ENCODE measurements at places on chromosomes 11 and 22.

- DNase-seq = no peak
Observed at GRCh38 chr11:126999366-126999765, 1.2 kb downstream of the KIRREL3 start.

DNA sequence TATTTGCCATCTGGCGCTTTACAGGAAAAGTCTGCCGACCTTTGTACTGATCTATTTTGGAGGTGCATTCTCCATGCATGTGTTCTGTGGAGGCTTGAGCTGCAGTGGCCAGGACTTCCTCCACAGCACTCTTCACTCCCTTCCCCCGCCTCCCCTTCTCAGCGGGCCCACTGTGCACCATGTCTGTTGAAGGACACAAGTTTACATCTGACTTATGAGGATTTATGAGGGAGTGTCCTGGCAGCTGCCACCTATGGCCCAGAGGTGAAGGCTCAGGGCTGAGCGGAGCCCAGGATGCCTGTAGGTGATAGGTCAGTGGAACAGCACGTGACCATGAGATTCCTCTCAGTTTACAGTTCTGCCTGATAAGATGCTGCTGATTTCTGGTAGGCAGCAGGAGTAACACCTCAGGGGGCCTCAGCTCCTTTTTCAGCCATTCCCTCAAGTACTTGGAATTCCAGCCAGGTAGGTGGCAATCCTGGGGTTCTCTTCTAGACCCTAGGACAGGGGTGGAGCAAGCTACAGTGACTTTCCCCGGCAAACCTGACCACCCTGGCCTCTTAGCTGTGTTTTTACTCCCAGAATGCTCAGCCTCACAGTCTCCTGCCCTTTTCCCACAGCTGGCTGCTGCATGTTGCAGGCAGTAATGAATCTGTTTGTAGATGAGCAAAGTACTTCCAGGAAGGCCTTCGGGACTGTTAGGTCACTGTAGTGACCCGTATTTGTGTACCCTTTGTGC lies 59.9 kb downstream of the PPFIBP2 start:
- DNase-seq = no peak

DNA sequence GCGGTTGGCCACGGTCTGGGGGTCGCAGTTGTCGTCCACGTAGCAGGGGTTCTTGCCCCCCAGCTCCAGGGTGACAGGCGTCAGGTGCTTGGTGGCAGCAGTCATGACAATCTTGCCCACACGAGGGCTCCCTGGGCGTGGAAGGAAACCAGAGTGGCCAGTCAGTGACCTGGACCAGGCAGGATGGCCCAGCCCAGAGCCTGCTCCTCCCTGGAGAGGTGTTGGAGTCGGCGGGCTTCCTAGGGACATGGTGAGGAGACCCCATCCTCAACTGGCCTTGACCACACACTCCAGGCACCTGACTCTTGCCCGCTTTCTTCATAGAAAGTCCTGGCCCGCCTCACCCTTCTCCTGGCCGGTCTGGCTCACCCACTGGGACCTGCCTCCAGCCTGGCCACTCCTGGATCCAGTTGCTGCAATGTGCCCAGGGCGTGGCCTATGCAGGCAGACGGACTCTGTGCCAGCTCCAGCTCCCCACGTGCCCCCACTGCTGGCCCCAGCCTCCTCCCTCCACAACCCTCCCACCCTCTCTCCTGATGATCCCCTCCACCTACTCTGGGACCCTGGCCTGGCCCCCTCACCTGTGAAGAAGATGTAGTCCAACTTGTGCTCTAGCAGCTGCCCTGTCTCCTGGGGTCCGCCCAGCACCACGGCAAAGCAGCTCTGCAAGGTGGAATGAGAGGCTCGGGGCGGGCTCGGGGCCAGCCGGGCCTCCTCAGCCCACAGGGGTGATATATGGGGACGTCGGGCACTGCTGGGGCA lies 8.7 kb downstream of the ALDH3B2 start:
- no peak for DNase-seq

GRCh38 chr11:1992111-1992510 lies 5.5 kb downstream of the H19 start:
- DNase-seq = no peak

DNA sequence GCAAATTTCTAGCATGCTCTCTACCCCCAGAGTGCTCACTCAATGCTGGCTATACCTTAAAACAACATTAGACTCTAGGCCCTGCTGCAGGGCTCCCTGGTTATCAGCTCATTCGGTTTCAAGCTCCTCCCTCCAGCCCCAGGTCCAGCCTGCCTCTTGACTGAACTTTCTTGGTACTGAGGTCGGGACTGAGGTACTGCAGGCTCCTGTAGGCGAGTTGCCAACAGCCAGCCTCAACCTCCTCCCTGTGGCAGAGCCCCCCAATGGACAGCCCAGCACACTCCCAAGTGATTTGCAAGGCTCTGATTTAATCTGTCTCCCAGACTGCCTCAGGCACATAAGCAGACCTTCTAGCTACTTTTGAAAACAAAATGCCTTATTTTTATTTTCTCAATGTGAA lies 73.6 kb upstream of the EIF3M start:
- no peak for DNase-seq

DNA sequence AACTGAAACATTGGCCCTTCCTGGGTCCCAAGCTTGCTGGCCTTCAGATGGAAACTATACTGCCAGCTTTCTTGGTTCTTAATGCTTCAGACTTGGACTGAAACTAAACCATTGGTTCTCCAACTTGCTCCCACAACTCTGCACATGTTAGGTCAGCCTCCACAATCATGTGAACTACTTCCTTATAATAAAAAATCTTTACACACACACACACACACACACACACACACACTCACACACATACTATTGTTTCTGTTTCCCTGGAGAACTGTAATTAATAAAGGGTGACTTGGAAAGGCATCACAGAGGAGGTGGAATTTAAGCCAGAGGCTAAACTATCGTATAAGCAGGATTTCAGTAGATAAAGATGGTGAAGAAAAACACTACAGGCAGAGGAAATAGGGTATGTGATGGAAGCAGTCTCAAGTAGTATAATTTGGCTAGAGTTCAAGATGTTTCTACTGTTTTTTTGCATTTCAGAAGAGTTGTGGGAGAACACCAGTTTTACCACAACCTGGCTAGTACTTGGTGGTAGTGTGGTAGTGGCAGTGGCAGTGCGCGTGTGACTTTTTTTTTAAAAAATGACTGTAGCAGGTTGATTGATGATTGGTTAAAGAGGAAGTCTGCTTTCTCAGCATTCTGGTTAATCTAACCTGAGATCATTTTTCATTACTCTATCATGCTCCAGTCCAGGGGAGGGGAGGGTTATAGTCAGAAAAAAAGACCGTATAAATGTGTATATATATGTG lies 70.1 kb downstream of the PDE3B start:
- DNase-seq = no peak

- DNase-seq = no peak
Observed at GRCh38 chr22:41844036-41844435, 11.1 kb downstream of the SREBF2 start.

GRCh38 chr11:110812086-110812733 lies 100.0 kb upstream of the ARHGAP20 start:
- DNase-seq = no peak

DNA sequence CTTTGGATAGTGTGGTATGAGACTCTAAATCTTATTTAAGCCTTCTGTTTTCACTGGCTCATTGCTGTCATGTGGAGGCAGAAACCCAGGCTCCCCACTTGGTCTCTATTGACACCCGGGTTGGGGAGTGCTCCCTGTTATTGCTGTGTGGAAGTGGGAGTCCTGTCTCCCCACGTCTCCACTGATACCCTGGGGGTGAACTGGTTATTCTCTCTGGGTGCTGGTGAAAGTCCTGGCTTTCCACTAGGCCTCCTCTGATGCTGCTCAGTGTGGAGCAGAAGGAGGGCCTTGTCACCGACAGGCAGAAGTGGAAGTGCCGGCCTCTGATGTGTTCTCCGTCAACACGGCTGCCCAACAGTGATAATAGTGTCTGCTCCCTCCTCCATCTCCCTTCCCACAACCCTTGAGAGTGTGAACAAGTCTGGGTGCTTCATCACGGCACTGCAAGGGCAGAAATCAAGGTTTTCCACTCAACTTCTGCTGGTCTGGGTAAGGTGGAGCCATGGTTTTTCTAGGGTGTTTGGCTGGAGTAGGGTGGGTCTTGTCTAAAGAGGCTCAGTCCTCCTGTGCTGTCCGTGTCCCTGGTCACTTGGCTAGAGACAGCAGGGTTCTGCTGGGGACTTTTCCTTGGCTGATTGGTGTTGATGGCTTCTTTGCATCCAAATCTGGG lies 240.7 kb upstream of the B3GAT1 start:
- no peak for DNase-seq

- no peak for DNase-seq
Observed at GRCh38 chr11:59728913-59729312, 15.3 kb upstream of the OR10V1 start.

- DNase-seq = no peak
Observed at GRCh38 chr11:105168457-105168856, 28.9 kb upstream of the CARD18 start.

- no peak for DNase-seq
Observed at GRCh38 chr11:28343304-28344233, 235.4 kb downstream of the METTL15 start.

DNA sequence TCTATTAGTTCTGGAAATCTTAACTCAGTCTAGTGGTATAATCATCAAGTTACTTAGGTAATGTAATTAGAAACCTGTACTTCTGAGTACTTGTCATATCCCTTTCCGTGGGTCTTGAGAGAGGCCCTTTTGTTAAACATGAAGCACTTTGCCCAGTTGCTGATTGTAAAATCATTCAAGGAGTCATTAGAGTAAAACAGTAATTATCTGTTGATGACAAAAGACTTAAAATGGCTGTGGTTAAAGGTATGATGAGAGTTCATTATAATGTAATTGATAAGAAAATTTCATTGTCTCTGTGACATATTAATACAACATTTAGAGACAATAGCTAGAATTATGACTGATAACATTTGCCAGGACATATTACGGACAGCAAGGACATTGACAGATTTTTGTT lies 34.3 kb downstream of the PRR5L start:
- no peak for DNase-seq

DNA sequence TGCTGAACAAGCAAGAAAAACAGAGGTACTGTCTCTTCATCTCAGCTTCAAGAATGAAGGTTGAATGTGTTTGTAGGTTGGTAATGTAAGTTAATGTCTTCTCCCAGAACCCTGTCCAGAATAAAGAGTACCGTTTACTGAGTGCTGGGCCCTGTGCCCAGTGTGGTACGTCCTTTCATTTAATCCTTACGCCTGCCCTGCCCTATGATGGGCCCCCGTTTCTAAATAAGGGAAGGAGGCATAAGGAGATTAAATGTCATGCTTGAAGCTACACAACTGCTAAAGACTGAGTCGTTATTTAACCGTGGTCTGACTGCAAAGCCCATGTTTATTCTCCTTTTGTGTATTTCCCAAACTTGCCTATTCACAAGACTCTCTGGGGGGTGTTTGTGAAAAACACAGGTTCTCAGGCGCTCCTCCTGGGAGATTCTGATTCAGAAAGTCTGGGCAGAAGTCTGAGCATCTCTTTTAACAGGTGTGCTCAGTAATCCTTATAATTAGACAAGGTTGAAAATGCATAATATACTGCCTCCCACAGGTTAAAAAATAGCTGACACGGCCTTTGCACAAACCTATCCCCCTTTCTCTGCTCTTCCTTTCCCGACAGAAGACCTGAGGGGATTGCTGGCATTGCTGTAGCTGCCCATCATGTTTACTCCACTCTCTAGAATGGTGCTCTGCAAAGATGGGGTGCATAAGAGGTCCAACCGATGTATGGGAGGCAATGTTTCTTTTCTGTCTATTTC lies 56.3 kb upstream of the ZBTB44 start:
- DNase-seq = no peak

- no peak for DNase-seq
Observed at GRCh38 chr11:94769880-94770279, 1.7 kb downstream of the AMOTL1 start.

DNA sequence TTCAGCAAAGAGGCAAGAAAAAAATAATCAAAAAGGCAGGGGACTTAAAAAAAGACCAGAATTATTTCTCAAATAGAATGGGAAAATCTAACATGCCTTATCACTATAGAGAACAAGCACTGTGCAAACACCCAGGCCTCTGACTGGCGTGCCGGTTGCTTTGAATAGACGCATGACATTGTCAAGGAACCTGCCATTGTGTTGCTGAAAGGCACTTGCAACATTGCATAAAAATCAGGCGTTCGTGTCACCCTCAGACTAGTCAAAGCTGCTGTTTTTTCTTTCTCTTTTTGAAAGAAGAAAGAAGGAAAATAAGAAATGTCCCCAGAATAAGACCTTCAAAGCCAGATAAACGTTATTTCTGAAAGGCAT lies 549.3 kb upstream of the CADM1 start:
- no peak for DNase-seq

DNA sequence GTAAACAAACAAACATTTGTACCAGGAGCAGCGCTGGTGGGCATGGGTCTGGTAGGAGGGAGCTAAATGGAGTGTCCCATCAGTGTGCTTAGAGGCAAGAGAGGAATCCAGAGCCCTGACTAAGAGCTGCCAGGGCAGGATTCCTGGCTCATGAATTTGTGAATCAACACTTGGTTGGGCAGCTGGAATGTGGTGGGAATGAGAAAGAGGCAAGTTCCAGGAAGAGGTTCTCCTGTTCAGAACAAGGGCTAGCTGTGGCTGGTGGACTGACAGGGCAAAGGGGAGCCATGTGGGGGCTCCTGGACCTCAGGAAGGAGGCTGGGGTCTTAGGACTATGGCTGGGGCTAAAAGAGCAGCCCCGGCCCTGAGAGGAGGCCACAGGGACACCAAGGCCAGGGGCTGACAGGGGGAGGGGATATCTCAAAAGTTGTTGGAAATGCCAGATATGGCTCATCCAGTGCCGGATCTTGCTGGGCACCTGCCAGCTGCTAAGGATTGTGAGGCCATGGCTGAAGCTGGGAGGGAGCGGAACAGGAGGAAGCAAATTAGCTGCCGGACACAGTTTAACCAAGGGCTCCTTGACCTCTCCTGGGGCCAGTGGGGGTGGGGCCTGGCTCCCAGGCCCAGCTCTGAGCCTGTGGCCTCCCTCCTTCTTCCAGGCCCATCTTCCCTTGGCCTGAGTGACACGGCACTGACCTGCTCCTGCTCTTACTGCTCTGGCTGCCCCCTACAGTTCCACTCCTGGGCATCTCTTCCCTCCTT lies 14.6 kb upstream of the P2RY6 start:
- no peak for DNase-seq

GRCh38 chr11:65072631-65072966 lies 11.2 kb downstream of the CDCA5 start:
- no peak for DNase-seq

DNA sequence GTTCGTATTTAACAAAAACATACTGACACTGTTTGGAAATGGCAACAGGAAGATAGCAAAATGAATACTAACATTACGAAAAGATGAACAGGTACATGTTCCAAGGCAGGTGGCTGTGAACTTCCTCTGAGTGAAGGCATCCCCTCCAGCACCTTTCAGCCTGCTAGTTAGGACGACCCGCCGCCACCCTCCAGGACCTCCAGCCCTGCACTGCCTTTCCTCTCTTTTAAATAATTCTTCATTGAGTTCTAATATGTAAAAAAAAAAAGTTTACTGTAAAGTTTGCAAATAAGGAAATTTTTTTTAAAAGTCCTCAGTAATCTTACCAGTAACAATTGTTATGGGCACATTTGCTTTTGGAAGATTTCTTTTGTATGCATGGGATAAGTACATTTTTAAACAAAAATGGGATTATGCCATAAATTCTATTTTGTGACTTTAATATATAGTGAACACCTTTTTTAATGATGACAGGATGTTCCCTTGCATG lies 6.0 kb downstream of the NEAT1 start:
- DNase-seq = no peak

Data from activated effector memory CD4-positive, alpha-beta T cell treated with Interleukin-2 at 50 U/mL for 16 hours (primary cell).